ENCODE measurements at places on chromosomes 3 and 15.

DNA sequence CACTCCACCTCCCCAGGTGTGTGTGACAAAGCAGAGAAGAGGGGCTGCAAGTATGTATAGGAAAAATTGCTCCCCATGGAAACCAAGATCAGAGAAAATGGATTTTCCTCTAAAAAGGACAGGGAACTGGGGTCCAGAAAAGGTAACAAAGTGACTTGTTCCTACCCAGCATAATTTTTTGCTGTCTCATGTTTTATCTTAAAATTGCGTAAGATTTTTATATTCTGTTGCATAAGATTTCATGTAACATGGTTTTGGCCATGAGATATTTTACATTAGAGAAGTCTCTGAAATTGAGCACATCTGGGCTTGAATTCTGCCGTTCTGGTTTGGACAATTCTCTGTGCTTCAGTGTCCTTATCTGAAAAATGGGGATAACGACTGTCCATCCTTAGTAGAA is 335.7 kb upstream of the RORA start:
- no peak for DNase-seq

GRCh38 chr3:134231131-134231530 is 19.5 kb downstream of the RYK start:
- DNase-seq, result no peak

DNA sequence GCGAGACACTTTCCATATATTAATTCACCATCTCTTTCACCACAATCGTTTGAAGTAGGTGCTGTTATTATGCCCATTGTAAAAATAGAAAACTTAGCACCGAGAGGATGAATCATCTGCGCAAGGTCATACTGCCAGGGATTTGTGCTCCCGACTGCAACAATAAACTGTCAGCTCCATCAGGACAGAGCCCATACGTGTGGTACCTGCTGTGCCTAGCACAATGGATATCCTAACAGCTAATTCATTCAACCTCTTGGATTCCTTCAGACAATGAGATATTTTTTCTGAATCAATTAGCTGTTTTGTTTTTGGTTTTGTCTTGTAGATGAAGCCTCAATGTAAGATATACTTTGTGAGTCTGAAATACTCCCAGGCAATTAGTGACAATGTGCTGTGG is 32.3 kb upstream of the PROK2 start:
- DNase-seq, result no peak

DNA sequence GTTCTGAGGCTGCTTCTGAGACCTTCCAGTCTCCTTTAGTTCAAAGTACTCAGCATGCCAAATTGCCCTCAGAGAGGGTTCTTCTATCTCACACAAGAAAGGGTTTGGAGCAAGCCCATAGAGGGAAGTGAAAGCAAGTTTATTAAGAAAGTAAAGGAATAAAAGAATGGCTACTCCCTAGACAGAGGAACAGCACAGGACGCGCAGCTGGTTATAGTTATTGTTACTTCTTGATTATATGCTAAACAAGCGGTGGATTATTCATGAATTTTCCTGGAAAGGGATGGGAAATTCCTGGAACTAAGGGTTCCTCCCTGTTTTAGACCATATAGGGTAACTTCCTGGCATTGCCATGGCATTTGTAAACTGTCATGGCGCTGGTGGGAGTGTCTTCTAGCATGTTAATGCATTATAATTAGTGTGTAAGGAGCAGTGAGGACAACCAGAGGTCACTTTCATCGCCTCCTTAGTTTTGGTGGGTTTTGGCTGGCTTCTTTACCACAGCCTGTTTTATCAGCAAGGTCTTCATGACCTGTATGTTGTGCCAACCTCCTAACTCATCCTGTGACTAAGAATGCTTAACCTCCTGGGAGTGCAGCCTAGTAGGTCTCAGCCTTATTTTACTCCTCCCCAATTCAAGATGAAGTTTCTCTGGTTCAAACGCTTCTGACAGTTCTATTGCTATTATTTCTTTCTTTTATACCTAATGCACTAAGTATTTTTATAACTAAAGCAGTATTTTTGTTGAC is 26.3 kb downstream of the SCN11A start:
- DNase-seq, result no peak

- DNase-seq, result no peak
Observed at GRCh38 chr3:141452045-141452444, 34.8 kb upstream of the RASA2 start.

DNA sequence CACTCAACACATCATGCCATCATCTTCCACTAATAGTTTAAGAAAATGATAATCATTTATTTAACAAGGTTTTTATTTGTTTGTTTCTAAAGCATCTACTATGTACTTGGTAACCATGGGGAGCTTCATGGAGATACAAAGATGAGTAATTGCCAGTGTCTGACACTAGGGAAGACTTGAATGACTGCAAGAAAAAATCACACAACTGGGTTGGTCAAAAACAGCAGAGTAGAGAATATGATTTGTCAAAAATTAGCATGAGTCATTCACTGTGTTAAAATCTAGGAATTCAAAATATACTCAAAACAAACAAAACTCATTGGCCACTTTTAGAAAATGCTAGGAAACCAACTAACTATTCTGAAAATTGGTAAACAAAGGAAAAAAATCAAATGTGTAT is 6.3 kb downstream of the BNC1 start:
- DNase-seq, result no peak

GRCh38 chr3:188683032-188683521 is 488.7 kb upstream of the TPRG1 start:
- DNase-seq, result no peak

GRCh38 chr15:73753250-73754130 is at the start of gene INSYN1:
Gene INSYN1 (minus strand): TSS chr15:73753351. CDS start chr15:73751130, 2,221 bp downstream.
- no peak for DNase-seq

DNA sequence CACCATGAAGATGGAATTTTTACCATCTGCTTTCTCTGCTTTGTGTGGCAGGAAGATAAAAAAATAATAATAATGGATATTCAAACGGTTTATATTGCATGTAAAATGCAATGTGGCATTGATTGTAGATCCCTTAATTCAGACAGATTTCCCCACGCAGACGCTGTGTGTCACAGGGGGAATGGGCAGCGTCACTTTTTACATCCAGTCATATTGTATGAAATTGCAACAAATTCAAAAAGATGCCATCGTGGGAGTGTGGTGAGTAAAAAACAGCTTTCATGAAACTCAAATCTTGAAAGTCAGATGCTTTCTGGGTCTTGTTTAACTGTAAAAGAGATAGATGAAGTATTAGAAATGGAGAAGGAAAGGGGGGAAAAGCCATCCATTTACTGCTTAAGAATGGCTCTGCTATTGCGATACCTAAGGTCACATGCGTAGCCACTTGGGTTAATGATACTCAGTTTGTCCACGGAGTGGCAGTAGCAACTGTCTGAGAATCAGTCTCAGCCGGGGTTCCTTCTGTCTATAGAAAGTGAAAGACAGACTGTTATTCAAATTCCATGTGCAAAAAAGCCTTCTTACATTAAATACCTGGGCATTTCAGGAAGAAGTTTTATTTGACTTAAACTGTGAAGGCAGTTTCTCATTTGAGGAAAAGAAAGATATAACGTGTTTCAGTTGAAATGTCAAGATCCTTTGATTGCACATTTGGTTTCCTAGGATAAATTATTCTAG is 28.5 kb downstream of the BTD start:
- DNase-seq, result peak; percentile 31

DNA sequence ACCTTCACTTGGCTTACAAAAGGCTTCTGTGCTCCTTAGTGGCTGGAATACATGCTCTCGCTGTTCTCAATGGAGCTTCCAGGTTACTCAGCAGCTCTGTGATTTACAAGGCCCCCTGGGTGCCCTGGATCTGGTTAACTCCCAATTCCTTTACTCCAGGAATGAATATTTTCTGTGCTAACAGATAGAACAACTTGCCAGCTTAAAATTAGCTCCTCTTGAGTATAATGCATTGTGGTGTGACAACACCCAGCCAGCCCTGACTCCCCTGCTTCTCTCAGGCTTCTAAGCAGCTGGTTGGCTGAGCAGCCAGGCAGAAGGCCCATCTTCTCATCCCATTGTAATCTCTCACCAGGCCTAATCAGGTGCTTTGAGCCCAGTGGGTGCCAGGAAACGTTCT is 246.4 kb downstream of the ALCAM start:
- no peak for DNase-seq

- no peak for DNase-seq
Observed at GRCh38 chr3:27504749-27505148, 20.6 kb upstream of the SLC4A7 start.

GRCh38 chr15:35992791-35993190 is 446.8 kb upstream of the DPH6 start:
- DNase-seq, result no peak

DNA sequence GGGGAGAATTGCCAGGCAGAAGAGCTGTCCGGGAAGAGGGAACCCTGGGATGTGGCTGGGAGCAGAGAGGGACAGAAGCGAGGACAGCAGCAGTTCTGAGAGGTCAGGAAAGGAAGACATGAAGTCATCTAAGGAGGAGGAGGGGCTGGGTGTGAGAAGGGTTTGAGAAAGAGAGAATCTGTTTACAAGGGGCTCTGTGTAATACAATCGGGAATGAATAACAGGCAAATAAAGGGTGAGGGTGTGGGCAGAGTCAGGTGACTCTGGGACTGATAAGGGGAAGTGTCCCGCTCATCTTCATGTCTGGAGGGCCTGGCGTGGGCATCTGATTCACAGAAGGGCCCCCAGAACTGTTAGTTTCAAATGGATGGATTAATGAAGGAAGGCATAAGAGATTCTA is 191.3 kb downstream of the XXYLT1 start:
- no peak for DNase-seq
